ENCODE measurements at places on chromosomes 12 and 14.

- no peak for DNase-seq
Observed at GRCh38 chr12:13210236-13211190, 14.0 kb downstream of the EMP1 start.

DNA sequence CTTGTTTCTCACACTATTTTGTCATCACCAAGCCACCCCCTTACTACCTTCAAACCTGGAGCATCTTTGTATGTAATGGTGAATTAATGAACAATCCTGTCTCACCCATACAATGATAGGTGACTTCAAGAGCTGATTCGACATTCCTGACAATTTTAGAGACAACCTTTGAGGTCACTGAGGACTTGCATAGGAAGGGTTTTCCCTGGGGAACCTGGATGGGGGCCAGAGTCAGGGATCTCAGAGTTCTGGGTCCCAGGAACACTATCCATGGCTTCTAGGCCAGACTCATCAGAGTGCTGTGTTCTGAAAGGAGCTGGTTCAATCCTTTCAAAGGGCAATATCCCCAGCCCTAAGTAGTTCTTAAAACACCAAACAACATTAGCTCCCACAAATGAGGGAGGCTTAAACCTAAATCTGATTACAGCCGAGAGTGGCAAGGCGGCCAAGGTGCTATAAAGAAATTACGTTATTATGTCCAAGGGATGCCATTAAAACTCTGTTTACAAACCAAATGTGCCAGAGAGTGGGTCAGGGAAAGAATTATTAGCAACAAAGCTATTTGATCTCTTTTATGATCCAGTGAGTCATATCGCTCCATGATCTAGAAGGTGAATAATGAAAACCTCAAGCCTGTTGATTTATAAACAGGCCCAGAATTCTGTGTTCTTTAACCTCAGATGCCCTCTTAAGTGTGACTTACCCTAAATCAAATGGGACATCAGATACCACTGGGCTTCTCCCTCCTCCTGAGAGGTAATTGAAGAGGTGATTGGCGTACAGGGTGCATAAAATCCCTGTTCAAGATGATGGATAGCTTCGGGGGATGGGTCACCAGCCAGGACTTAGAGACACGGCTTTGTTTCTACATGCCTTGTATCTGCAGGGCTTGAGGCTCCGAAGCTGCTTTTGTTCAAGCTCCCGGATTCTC, 230.2 kb upstream of the TBX3 start:
- peak; percentile 75 for DNase-seq

DNA sequence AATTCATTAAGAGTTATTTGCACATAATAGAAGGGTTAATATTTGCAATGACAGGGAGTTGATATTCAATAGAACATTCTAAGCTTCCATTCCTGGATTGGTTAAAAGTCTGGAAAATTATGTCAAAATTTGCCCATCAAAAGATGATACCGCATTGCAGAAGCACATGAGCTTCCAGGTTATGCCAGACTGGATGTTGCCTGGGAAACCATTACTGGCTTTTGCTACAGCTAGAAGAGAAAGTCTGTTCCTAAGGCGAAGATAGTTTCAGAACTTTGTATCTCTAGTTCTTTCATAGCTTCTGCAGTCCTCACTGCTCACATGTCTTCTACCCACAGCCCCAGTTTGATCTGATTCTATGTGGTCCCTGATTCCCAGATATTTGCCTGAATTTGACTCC, 122.4 kb upstream of the AMIGO2 start:
- no peak for DNase-seq

DNA sequence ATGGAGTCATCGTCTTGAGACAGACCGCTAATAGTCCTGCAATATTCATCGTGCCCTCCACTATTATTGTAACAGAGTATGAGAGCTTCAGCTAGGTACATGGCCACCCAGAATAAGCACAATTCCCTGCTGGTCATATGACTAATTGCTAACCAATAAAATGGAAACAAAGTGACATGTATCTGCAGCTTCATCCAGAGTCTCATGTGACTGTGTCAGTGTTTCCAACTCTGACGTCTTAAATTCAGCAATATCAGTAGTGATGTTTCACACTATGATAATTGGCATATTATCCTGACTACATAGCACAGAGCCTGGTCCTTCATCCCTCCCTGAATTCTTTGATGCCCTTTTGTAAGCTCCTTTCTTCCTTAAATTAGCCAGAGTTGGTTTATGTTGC, 167.4 kb downstream of the RPS29 start:
- no peak for DNase-seq

GRCh38 chr12:9064201-9064814, 51.4 kb downstream of the A2M start:
- peak; percentile 45 for DNase-seq

- no peak for DNase-seq
Observed at GRCh38 chr14:58014778-58015177, 137.2 kb downstream of the ARMH4 start.

GRCh38 chr12:83349907-83350611, 663.4 kb downstream of the TMTC2 start:
- DNase-seq: no peak

GRCh38 chr14:106277503-106277902, 751.1 kb downstream of the TMEM121 start:
- no peak for DNase-seq

GRCh38 chr12:4270016-4270830, 3.3 kb upstream of the CCND2 start:
- no peak for DNase-seq

GRCh38 chr12:7731486-7731885, 15.7 kb downstream of the CLEC4C start:
- no peak for DNase-seq

DNA sequence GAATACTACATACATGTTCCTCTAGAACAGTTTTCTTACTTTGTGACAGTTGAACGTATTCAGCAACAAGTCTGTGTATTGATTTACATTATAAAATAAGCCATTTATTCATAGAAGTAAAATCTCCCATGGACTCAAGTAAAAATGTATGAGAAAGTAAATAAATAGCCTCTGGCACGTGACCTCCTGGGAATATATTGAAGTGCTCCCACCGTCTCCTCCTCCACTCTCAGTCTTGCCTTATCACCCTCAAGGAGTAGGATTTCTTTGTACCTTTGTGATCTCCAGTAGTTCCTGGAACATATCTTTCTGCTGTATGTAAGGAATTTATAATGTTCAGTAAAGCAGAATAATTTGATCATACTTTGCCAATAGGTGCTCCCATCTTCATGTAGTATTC, 90.9 kb downstream of the DIP2B start:
- no peak for DNase-seq

GRCh38 chr12:87092421-87092820, 836.2 kb upstream of the MGAT4C start:
- no peak for DNase-seq

GRCh38 chr12:117344716-117345115, 16.7 kb downstream of the NOS1 start:
- DNase-seq: no peak

- DNase-seq: no peak
Observed at GRCh38 chr12:101929365-101930041, 52.1 kb downstream of the DRAM1 start.

GRCh38 chr14:91035855-91036254, 24.6 kb downstream of the RPS6KA5 start:
- DNase-seq: no peak

DNA sequence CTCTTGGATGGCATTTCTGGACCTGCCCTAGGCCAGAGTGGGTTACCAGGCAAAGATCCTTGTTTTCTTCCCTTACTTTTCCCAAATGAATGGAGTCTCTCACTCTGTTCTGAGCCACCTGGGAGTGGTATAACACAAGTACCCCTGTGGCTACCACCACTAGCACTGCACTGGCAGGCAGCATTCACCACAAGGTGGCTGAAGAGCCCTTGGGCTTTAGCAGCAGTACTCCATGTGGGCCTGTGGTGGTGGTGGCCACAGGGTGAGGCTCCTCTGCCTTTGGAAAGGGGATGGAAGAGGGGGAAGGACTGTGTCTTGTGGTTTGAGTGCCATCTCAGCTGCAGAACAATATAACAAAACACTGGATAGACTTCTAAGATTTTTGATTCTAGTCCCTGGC, 38.1 kb upstream of the LMNTD1 start:
- no peak for DNase-seq

- peak; percentile 3 for DNase-seq
Observed at GRCh38 chr14:104016873-104017650, 68.4 kb upstream of the ASPG start.

- DNase-seq: peak; percentile 16
Observed at GRCh38 chr12:43361031-43361710, 190.8 kb downstream of the ADAMTS20 start.

DNA sequence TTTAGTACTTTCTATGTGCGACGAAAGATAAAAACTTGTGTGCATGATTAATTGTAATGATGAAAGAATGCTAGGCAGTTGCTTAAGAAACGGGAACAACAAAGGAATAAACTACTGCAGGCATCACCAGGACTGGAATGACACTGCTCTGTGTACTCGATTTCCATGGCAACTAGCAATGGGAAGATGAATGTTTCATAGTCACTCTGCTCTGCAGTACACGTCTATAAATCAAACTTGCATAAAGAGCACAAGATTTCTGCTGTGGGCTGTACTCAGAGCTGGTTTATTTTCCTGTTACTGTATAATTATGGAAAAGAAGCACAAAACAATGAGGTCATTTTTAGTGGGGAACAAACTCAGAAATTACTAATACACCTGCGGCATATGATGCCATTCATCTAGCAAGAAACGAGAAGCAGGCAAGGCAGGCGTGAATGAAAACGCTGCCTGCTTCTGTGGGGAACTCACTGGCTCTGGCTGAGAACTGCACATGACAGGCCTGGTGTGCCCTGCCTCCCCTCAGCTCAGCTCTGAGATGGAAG, 41.8 kb downstream of the EFCAB11 start:
- DNase-seq: peak; percentile 99

- DNase-seq: peak; percentile 29
Observed at GRCh38 chr12:88985631-88986030, 366.7 kb downstream of the DUSP6 start.

- DNase-seq: peak; percentile 30
Observed at GRCh38 chr12:111444314-111444924, 38.7 kb downstream of the SH2B3 start.

DNA sequence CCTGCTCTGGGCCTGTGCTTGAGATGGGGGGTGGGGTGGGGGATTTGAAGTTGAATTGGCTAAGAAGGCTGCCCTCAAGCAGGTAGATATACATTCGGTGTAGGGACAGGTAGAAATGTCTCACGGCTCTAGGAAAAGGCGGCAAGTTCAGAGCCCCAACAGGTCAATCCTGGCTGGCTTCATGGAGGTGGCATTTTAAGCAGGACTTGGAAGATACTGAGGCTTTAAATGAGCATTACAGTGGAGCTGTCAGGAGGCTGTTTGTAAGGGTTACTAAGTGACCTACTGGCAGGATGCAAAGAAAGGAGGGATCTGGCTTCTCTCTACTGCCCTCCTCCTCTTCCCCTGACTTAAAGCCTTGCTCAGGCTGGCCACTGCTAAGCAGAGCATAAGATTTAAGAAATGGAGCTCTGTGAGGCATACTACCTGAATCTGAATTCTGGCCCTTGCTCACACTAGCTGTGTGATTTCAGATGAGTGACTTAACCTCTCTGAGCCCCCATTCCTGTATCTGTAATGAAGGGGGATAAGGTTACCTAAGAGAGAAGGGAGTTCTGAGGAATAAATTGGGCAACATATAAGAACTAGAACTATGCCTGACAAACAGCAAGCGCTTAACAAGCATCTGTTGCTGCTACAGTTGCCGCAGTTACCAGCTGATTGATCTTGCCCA, 61.6 kb downstream of the SLC24A4 start:
- no peak for DNase-seq

DNA sequence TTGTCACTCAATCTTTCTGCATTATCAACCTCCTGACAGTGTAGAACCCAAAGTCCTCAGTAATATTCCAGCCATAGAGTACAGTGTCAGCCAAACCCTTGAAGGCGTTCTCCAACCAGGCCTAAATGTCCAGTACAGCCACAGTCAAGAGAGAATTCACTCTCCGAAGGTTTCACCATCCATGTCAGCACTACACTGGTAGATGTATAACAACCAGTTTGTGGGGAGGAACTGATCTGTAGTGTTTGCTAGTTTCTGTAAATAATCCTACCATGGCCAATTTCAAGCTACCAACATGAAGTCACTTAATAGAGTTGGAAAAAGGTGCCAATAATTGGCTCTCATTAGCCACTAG, 456 bp upstream of the MDP1 start:
- no peak for DNase-seq

GRCh38 chr12:72234886-72235285, 37.3 kb upstream of the TRHDE start:
- peak; percentile 66 for DNase-seq

DNA sequence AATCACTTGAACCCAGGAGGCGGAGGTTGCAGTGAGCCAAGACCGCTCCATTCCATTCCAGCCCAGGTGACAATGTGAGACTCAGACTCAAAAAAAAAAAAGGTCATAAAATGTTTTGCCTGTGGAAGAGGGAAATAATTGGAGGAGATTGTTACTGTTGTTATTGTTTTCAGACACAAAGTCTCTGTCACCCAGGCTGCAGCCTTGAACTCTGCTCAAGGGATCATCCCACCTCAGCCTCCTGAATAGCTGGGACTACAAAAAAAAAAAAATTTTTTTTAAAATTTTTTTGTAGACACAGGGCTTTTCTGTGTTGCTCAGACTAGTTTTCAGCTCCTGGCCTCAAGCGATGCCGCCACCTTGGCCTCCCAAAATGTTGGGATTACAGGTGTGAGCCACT, 33.9 kb downstream of the ARID2 start:
- no peak for DNase-seq

DNA sequence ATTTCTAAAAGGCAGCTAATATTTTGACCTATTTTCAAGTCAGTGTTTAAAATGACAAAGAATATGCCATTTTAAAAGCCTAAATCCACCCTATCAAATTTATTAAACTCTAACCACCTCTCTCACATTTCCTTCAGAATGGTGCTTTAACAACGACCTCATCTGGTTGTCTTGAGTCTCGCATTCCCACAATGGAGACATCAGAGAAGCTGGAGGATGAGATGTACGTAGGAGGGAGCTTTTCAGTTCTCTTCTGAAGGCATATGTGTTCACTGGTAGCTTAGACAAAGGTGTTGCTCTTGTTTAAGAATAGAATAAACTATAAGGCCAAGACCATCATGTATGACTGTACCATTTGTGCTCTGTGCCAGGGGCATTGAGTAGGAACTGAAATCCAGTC, 82.9 kb downstream of the BCL2L14 start:
- DNase-seq: no peak

- DNase-seq: peak; percentile 28
Observed at GRCh38 chr12:93824514-93825500, 147.6 kb downstream of the CRADD start.

GRCh38 chr12:6950401-6950801, 755 bp upstream of the PTPN6 start:
- no peak for DNase-seq

- peak; percentile 10 for DNase-seq
Observed at GRCh38 chr12:121620333-121620891, 5.9 kb upstream of the ORAI1 start.

DNA sequence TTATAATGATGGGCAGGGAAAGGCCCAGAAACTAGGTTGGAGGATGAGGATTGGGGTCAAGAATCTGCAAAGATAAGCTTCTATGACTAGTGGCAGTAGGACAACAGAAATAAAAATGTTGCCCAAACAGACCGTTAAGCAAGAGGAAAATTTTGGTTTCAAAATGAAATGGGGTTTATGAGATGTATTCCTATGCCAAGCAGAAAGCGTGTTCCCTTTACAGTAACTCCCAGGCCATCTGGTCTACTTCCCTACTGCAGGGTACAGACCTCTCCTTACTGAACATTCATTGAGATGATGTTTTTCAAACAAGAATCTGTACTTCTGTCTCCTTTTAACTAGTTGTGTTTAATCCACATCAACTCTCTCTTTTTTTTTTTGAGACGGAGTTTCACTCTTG, 20.4 kb upstream of the TMEM229B start:
- DNase-seq: no peak

GRCh38 chr14:54512393-54512792, 2.7 kb downstream of the CGRRF1 start:
- DNase-seq: no peak

All from fibroblast of skin of right quadriceps (primary cell).